Gastroesophageal sphincter (tissue), 4 donors: ENCODE measurements at places on chromosomes 2 and 18.
A peak's percentile ranks its signal among the peaks of the same experiment; 100 is the strongest.

GRCh38 chr2:156385242-156385641 is 50.9 kb upstream of the GPD2 start:
- no peak for ATAC-seq

- no peak for ATAC-seq
Observed at GRCh38 chr2:231795525-231796327, 9.5 kb downstream of the COPS7B start.

- ATAC-seq: no peak
Observed at GRCh38 chr2:148903294-148903693, 28.3 kb downstream of the KIF5C start.

DNA sequence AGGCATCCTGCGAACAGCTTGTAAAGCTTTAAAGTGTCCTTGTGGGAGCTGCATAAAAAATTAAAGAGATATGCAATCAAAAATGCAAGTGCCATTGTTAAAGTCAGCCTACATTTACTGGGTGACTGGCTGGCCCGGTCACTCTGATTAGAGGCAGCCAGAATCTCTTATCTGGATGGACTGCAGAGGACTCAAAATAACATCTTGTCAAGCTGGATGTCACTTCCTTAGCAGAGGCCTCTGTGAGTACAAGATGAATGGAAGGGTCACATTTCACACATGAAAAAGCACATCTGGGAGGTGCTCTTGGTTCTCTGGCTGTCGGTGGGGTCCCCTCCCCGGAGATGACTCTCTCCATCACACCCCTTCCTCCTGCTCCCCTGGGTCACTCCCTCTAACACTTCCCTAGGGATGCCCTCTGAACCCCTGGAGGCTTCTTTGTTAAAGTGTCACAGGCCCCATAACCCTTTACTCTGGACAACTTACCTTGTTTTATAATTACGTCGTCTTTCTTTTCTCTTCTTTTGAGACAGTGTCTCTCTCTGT is 122.1 kb downstream of the SH3BP4 start:
- no peak for ATAC-seq

GRCh38 chr2:65450393-65450792 is 18.0 kb upstream of the SPRED2 start:
- no peak for ATAC-seq

DNA sequence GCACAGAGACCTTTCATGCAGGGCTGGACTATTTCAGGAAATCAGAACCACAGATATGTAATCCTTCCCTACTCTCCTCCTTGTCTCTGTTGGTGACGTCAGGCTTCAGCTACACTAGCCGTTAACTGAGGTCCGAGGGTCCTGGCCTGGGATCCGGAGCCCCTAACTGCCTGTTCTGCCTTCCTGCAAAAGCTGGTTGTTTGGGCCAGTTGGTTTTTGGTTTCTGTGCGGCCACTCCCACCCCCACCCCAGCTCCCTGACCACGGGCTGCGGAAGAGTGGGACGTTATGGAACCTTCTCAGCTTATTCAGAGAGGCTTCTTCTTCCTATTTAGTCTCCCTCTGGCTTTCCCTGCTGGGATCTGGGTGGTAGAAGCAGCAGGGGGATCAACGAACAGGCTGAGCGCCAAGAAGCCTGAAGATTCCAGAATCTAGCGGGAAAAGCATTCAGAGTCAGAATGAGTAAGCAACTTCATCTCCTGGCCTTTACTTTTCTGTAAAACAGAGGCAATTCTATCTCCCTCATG is 49.3 kb upstream of the ROCK2 start:
- no peak for ATAC-seq

DNA sequence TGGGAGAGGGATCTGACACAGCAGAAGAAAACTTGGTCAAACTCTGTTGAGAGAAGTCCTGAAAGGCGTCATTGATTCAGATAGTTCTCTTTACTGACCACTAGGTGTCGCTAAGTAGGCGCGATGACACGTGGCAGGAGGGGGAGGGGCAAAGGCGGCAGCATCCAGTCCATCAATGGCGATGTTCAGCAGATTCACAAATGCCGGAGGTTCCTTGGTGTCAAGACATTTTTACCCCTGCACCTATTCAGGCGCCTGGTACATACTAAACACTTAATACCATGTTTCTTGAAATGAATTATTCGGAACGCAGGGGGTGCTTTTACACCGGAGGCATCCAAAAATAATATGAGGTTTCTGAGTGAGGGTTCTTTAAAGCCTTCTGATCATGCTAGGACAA is 3.0 kb upstream of the PLEK start:
- peak; percentile 66 for ATAC-seq

- no peak for ATAC-seq
Observed at GRCh38 chr2:3102081-3102921, 275.3 kb downstream of the EIPR1 start.

GRCh38 chr2:227204452-227204851 is 40.0 kb downstream of the COL4A3 start:
- no peak for ATAC-seq

GRCh38 chr2:18136881-18137475 is 258.5 kb downstream of the KCNS3 start:
- no peak for ATAC-seq

DNA sequence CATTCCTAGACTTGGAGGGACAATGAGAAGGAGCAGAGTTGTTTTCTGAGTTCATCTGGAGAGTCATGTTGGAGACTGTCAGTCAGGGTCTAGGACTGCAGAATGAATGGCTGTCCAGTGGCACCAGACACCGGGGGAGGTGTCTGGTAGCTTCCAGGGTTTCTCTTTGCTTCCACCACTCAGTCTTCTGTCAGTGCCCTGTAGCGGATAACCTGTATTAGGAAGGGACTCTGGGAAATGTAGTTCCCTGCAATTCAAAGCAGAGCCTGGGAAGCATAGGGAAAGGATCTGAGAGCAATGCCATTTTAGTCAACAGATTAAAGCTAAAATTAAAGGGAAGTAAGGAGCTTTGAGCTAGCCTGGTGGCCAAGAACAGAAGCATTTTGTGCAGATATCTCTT is 257.9 kb downstream of the THSD7B start:
- ATAC-seq: no peak

DNA sequence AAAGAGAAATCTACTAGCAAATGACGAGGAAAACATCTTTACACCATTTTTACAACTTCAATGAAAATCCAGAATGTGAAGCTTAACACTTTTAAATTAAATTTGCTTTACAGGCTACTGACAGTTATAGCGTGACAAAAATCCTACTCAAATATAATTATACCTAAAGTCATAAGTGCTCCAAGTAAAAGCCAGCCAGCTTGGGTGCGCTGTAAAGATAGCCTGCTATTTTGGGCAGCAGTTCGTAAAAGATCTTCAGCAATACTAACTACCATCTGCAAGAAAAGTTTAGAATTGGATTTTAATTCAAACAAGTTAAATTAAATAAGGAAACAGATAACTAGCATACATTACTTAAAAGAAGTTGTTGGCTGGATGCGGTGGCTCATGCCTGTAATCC is 22.4 kb downstream of the HEATR5B start:
- ATAC-seq: no peak

DNA sequence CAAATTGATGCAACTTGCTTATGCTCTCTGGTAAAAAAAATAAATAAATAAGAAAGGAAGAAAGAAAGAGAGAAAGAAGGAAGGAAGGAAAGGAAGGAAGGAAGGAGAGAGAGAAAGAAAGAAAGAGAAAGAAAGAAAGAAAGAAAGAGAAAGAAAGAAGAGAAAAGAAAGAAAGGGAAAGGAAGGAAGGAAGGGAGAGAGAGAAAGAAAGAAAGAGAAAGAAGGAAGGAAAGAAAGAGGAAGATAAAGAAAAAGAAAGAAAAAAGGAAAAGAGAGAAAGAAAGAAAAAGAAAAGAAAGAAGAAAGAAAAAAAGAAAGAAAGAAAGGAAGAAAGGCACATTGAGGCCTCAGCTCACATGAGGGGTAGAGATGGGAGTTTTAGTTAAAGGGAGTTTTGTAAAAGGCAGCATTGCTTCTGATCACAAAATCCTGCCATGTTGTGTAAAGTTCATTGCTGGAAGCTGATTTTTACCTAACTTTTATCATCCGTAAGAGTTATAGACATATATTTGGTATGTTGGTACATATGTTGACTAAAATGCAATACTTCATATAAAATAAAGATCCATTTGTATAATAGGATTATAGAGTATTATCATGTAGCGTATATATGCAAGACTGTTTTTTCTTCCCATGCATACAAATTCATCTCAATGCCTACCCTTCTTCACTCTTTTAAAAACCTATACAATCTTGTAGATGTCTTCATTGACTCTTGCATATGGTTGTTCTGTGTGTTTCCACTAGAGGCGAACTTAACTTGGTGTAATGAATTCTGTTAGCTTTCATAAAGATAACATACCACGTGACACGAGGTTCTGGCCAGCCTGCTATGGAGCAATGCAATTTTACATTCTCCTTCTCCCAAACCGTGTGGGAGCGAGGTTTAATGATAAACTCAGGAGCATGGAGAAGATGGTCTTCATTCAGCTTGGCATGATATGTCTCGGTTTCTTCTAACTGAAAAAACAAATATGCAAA is 32.8 kb downstream of the MYOM1 start:
- no peak for ATAC-seq

GRCh38 chr18:48111587-48111986 is 181.1 kb upstream of the SMAD2 start:
- no peak for ATAC-seq

DNA sequence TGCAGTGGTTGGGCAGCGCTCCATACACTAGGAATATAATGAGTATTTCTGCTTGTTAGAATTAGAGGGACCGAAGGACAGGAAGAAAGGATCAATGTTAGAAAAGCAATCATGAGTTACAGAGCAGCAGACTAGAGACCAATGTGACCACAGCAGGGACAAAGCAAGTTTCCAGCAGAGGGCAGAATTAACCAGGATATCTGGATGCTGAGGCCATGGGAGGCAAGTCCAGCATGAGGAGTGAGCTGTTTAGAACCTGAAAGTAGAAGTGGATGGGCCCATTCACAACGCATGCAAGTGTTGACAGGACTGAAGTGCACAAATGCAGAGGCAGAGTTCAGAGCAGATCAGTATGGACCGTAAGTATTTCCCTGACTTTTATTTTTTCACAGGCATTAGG is 910.4 kb upstream of the GYPC start:
- ATAC-seq: no peak

- no peak for ATAC-seq
Observed at GRCh38 chr2:111703759-111704158, 180.2 kb downstream of the ANAPC1 start.

DNA sequence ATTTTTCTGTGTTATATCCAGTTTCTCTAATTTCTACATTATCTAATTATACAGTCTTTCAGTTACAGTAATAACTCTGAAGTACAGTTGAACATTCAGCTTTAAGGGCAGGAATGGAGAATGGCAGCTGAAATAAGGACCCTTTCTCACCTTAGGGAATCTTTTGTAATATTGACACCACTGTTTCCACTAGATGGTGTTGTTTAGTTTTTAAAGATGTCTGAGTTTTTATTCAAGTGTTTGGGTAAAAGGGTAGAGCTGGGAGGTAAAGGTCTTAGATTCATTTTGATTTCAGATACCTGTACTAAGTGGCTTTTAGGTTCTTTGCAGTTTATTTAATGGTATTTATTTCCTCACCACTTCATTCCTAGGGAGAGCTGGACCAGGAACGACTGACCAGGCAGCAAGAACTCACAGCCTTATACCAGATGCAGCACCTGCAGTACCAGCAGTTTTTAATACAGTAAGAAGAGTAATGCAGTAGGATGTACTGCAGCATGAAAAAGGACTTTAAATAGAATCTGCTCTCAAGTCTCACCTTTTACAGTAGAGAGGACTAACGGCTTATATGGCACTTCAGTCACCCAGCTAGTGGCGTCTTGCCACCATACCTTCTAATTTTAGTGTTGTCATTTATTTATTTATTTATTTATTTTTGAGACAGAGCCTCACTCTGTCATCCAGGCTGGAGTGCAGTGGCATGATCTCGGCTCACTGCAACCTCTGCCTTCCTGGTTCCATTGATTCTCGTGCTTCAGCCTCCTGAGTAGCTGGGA is 33.2 kb upstream of the KCNJ13 start:
- ATAC-seq: no peak

GRCh38 chr18:25077038-25077943 is 274.7 kb downstream of the ZNF521 start:
- no peak for ATAC-seq

GRCh38 chr2:18883616-18884456 is 294.5 kb upstream of the NT5C1B start:
- no peak for ATAC-seq

DNA sequence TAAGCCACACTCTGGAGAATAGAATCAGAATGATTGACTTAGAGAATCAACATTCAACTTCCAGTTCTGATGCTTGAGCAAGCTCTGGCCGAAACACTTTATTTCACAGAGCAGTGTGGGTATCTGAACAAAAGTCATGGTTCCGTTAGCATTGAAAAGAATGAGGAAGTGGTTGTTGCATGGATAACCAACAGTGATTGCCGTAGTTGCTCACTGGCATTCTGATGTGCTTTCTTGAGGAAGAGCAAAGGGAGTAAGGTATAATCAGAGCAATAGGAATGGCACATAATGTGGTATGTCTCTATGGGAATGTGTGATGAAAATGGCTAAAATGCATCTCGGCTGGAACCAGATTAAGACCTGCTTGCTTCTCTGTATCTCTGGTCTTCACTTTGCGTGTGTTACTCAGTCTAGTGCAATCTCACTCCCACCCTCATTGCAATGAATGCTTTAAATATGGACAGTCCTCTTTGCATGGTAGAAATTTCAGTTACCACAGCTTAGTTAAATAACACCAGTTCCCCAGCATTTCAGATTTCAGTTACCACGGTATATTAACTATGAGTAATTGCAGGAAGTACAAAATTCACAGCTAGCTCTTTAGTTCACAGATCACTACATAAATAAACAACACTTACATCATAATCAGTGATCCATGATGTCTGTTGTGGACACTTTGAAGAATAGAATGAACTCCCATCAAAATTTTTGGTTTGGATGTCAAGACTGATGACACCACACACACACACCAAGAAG is 7.8 kb upstream of the RAB12 start:
- ATAC-seq: no peak

GRCh38 chr18:65403534-65403933 is 347.3 kb upstream of the CDH7 start:
- ATAC-seq: no peak

GRCh38 chr2:28527196-28527595 is 31.3 kb downstream of the PLB1 start:
- ATAC-seq: no peak

GRCh38 chr18:37489998-37490397 is 75.6 kb downstream of the CELF4 start:
- ATAC-seq: no peak

DNA sequence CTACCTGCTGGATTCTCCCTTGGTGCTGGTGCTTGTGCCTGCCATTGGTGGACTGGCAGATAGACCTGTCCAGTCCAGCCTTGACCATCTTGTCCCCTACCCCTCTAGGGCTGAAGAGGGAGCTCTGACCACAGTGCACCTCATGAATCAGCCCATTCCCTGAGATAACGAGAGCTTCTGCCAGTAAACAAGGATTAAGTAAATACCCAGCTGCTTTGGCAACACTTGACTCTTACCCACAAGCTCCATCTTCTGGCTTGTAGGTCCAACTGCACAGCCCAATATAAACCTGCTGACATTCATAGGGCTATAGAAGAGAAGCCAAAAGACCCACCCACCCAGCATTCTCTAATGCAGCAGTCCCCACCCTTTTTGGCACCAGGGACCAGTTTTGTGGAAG is 186.4 kb downstream of the PIK3C3 start:
- no peak for ATAC-seq
